ENCODE measurements at places on chromosomes 7 and 10.

GRCh38 chr7:156918635-156919034, 25.7 kb upstream of the LMBR1 start:
- DNase-seq = no peak

DNA sequence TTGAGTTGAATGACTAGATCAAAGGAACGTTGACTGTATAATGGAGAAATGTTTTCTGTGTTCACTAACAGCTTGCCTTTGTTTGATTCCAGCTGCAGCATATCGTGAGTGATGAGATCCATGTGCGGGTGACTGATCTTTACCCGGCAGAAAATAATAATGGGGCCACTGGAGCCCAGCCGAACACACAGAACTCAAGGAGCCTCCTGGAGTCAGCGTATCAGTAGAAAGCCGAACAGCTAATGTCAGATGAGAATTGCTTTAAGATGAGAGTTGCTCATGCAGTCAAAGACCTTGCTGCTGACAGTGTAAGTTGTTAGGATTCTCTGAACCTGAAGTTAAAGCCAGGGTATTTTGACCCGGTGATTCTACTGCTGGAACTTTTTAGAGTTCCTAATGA, 34.3 kb upstream of the MTPAP start:
- DNase-seq = no peak

- peak; percentile 11 for DNase-seq
Observed at GRCh38 chr10:86192691-86193090, 173.9 kb downstream of the GRID1 start.

GRCh38 chr7:15396210-15397158, 165.3 kb downstream of the AGMO start:
- DNase-seq = no peak

- DNase-seq = no peak
Observed at GRCh38 chr7:359766-360361, 69.9 kb downstream of the FOXL3 start.

- no peak for DNase-seq
Observed at GRCh38 chr7:30323006-30323355, 38.6 kb downstream of the ZNRF2 start.

DNA sequence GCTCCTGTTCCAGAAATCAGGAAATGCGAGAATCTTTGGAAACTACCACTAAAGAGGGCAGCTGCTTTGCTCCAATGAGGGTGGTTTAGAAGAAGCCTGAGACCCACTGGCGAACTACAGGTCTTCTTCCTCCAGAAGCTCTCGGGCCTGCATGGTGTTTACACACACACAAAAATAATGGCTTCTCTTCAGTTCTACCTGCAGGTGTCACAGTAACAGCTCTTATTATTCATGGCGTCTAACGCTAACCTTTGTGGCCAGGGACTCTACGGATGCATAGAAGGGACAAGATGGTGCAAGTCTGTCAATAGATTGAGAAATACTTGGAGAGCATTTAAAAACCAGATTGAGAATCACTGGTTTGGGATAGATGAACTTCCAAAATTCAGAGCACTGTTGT, 22.4 kb downstream of the GPR141 start:
- no peak for DNase-seq

DNA sequence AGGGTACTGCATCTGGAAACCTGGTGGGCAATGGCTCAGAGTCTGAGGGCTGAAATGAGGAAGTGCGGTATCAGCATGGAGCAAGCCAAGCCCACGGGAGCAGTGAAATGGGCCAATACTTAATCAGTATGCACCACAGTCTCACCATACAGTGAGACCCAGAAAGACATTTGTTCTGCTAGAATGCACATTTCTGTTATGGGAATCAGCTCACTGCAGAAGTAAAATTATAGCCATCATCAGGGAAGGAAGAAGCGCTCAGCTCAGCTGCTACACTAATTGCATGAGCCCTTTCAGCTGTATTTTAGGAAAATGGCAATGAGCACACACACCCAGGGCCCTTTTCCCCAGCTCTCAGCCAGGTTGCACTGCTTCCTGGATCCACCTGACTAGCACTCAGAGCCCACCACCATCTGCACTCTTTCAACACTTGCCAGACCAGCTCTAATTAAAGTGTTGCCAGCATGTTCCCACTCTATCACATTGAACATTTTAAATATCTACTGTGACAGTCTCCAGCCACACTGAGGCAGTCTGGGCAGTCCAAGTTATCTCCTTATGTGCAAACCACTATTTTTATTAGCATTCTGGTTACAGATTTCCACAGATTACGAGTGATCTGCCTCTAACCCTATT, 44.2 kb upstream of the PIK3AP1 start:
- no peak for DNase-seq

DNA sequence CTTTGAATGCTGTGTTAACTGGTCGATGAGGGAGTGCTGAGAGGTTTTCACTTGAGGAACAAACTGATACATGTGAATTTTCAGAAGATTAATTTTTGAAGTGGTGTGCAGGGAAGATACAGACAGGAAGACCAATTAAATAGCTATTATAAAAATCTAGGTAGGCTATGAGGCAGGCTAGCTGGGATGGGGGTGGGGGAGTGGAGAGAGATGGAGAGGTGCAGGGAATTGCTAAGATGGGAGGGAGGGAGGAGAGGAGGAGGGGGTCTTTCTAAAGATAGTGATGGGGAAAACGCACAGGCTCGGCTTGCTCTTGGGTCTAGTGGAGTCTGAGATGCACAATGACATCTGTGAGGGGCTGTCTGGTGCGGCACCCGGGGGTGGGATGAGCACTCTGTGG, 15.2 kb downstream of the ATXN7L1 start:
- no peak for DNase-seq

DNA sequence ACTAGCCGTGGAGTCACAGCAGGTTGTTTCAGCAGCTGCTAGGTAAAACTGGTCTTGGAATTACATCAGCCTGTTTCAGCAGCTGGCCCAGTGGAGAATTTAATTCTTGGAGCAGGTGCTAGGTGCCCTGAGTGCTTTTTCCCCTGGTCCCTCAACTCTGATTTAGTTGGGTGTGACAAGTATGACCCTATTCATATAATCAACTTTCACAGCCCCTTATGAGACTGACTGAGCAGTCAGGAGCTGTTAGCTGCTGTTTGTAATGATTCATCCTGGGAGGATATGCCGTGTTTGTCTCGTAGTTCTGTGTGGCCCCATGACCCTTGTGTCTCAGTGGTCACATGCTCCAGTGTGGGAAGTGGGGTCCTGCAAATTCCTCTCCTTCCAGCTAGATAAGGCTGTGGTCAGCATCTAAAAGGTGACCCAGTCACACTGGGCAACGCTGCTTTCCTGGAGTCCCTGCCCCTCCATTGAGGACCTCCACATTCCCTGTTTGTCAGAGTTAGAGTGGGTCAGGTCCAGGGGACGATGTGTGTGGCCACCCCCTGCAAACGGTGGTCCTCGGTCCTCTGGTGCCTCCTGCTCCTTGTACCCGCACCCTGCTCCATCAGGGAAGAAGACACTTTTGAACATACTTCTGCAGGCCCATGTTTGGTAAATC, 28.3 kb downstream of the TBATA start:
- DNase-seq = no peak

- peak; percentile 70 for DNase-seq
Observed at GRCh38 chr7:20064974-20065862, 152.0 kb downstream of the MACC1 start.

DNA sequence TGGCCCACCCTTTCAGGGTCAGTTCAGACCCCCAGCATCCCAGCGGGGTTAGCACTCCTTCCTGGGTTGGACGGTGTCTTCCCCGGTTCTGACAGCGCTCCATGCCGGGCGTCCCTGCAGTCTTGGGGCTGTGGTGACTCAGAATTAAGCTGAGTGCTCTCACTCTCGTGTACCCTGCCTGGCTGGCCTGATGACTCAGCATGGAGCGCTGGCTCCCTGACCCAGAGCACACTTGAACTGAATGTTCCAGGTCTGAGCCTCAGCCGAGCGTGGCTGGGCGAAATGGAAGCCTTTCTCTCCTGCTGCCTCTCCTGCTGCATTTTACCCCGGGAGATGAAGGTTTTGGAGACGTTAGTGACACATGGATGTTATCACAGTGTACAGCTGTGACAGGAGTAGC, 7.1 kb downstream of the BAG3 start:
- DNase-seq = no peak

DNA sequence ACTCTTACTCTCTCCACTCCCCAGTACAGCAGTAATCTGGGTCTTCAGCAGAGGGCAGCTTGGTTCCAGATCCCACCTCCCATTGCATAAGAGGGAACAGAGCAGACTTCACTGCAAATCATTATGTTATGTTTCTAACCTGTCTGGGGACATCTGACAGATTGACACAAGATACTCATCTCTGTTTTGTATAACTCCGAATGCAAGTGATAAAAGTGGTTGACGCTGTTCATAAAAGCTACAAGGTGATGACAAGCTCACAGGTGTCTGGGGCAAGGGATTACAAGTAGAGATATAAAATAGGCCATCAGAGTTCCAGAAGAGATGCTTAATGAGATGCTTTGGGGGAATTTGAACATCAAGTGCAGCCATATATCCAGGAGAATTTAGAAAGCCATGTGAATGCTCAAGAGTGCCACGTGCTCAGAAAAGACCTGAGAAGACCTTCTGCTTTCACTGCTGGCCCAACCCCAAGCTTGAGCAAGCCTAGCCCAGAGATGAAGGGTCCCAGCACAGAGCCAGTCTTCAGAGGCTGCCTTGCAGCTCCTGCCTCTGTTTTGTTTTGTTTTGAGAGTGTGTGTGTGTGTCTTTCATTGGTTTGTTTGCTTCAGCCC, 80.6 kb downstream of the VSTM2A start:
- no peak for DNase-seq

GRCh38 chr7:47504551-47505311, 77.2 kb downstream of the TNS3 start:
- peak; percentile 35 for DNase-seq
